ENCODE measurements at places on chromosomes 3 and 15.

- no peak for DNase-seq
Observed at GRCh38 chr3:182242489-182242942, 530.8 kb downstream of the SOX2 start.

DNA sequence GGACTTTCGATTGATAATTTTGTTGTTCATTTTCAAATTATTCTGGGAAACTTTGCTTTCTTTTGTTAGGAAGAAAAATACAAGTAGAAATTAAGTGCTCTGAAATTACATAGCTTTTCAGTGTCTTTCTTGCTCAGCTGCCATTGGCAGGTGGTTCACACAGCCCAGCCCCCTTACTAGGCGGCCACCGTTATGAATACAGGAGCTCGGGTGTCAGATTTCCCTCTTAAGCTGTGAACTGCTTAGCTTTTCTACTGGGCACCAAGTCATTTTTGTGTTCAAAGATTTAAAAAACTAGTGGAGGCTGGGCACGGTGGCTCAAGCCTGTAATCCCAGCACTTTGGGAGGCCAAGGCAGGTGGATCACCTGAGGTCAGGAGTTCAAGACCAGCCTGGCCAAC lies 55.2 kb downstream of the HMG20A start:
- peak; percentile 77 for DNase-seq

- DNase-seq, result no peak
Observed at GRCh38 chr3:161016417-161017313, 88.5 kb downstream of the B3GALNT1 start.

DNA sequence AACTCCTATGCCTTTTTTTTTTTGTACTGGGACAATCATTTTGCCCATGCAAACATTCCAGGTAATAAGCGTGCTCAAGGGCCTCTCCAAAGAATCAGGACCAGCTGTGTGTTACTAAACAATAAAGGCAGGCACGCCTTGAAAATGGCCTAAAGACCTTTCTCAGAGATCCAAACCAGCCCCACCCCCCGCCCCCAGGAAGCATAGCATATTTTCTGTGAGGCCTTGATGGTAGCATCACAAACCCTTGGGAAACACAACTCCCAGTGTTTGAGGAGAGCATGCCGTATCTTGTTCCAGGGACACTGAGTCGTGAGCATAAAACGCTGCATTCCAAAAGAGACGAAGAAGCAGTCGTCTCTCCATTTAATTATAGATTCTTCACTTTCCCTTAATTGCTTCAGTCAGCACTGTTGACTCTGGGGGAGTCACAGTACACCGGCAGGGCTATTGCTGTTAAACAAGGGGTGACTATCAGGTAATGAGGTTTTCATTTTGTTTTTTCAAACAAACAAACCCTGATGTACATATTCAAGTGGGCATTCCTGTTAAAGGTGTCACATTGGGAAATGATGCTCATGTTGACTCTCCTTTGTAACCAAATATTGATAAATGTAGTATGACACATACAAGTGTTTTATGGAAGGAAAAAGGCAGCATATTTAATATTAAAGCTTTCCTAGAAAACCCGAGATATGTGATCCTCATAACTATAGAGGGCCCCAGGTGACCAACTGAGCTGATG lies 4.4 kb upstream of the TPM1 start:
- no peak for DNase-seq

GRCh38 chr3:49724586-49724985 lies 835 bp upstream of the GMPPB start:
- DNase-seq, result no peak

GRCh38 chr3:8237893-8238292 lies 263.7 kb upstream of the LMCD1 start:
- no peak for DNase-seq

- DNase-seq, result no peak
Observed at GRCh38 chr15:36208868-36209582, 370.4 kb upstream of the CDIN1 start.

GRCh38 chr3:99545941-99546580 lies 92.3 kb upstream of the COL8A1 start:
- DNase-seq, result no peak

DNA sequence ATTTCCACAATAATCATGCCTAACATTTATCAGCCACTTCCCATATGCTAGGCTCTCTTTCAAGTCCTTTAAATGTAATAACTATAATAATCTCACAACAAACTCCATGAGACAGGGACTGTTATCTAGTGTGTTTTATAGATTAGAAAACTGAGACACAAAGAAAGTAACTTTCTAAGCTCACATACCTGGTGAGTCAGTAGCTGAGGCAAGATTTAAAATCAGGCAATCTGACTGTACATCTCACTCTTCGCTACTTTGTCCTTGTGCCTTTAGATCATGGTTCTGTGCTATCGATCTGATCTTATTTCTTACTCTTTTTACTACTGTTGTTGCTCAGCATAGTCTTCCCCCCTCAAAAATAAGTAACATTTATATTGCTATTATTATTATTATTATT lies 295.5 kb downstream of the LPP start:
- no peak for DNase-seq

- no peak for DNase-seq
Observed at GRCh38 chr15:94348084-94348483, 116.7 kb downstream of the MCTP2 start.

DNA sequence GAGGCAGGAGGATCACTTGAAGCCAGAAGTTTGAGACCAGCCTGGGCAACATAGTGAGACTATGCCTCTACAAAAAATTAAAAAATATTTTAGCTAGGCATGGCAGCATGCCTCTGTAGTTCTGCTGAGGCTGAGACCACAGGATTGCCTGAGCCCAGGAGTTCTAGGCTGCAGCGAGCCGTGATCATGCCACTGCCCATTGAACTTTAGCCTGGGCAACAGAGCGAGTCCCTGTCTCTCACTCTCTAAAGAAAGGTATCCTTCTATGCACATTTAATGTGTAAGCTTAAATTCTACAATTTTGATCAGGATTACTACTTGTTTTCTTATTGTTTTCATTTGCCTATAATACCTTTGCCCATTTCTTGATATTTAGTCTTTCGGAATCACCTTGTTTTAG lies 26.8 kb downstream of the GALK2 start:
- no peak for DNase-seq

GRCh38 chr3:37946531-37946889 lies 44.1 kb upstream of the VILL start:
- no peak for DNase-seq

DNA sequence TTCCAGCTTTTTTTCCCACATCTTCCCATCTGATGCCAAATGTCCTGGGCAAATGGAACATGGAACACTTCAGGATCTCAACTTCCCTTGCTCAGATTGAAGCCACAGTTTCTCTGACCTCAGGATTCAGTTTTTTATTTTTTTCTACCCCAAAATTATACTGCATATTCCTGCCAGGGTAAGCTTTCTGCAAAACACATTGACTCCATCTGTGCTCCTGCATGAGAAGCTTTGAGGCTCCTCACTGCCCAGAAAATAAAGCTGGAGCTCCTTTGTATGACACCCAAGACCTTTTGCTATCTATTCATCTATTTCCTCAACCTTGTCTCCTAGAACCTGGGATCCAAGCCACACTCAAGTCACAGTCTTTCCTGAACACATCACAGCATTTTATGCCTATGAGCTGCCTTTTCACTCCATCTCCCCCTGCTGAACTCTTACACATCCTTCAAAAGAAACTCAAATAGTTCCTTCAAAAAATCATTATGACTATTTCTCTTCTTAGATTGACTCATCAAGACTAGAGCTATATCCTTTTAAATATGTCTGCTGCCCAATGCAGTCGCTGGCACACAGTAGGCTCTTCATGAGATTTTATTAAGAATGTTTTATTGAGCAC lies 57.4 kb upstream of the PSMD6 start:
- no peak for DNase-seq

- no peak for DNase-seq
Observed at GRCh38 chr15:42387603-42388002, 28.3 kb downstream of the CAPN3 start.

DNA sequence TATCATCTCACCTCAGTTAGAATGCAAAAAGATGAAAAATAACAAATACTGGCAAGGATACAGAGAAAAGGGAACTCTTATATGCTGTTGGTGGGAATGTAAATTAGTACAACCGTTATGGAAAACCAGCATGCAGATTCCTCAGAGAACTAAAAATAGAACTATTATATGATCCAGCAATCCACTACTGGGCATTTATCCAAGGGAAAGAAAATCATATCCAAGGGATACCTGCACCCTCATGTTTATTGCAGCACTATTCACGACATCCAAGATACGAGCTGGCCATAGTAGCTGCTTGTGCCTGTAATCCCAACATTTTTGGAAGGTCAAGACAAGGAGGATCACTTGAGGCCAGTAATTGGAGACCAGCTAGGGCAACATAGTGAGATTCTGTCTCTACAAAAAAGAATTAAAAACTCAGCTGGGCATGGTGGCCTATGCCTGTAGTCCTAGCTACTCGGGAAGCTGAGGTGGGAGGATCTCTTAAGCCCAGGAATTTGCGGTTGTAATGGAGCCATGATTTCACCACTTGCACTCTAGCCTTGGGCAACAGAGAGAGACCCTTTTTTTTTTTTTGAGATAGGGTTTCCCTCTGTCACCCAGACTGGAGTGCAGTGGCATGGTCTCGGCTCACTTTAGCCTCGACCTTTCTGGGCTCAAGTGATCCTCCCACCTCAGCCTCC lies 26.6 kb downstream of the USP50 start:
- DNase-seq, result no peak

DNA sequence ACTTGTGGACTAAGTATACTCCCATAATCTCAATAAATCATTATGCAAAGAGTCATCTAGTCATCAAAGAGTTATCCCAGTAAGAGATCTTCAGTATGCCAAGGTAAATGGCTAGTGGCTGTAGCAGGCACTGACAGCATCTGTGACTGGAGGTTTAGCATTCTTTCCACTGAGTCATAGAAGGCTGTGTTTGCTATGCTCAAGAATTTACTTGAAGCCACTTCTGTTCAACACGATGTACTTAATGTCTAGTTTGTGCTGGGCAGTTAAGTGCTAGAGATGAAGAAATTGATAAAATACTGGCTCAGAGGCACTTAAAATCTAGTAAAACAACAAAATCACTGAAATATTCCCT lies 13.0 kb downstream of the ZBED2 start:
- DNase-seq, result no peak

GRCh38 chr15:89586651-89587050 lies 11.4 kb downstream of the TICRR start:
- DNase-seq, result no peak

- DNase-seq, result no peak
Observed at GRCh38 chr3:67349551-67350174, 304.7 kb downstream of the SUCLG2 start.

DNA sequence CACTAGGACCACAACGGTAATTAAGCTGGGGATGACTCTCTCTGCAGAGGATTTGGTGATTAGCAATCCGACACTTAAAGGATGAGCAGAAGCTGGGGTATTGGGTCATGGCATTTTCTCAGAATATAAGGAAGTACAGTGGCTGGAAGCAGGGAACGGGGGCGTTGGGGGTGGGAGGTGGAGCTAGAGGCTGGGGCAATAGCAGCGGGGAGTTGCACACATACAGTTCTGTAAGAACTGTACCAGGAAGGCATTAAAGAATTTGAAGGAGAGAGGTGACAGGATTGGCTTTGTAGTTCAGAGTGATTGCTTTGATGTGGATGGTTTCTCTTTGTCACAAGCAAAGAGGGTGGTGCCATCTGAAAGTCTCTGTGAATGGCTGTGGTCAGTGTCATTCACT lies 28.2 kb downstream of the PSMD6 start:
- no peak for DNase-seq

GRCh38 chr15:44029003-44029402 lies 166.1 kb downstream of the FRMD5 start:
- no peak for DNase-seq

DNA sequence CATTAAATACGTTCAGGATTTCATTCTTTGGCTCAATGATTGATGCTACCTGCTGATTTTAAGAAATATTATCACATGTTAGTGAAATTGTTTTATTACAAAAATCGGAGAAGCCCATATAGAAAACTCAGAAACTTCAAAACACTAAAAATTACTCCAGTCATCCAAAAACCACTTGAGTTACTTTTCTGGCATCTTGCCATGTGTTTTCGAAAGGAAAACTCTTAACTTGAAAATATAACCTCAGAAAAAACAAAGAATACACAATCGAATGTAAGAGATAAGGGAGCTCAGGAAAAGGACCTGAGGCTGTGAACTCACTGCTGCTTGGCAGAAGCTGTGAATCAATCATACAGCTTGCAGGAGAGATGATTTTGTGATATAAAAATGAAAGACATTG lies 151.3 kb upstream of the SLITRK3 start:
- no peak for DNase-seq
